ENCODE measurements at places on chromosomes 3 and 15.

GRCh38 chr15:64311566-64311965 is 44.4 kb downstream of the CSNK1G1 start:
- DNase-seq = no peak

DNA sequence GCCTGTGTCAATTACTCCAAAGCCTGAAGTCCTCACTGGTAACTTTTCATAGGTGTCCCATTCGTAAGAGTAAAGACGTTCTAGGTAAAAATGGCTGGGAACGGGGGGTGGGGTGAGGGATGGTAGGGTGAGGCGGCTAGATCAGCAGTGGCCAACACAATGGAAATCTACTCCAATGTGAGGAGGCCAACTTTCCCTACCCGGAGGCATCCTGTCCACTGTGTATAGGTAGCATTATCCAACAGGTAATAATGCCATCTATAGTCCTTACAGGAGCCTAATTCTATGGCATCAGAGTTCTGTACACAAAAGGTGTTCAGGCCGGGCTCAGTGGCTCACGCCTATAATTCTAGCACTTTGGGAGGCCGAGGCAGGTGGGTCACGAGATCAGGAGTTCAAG is 29.1 kb downstream of the HDC start:
- no peak for DNase-seq

GRCh38 chr3:150302246-150302645 is 105.9 kb upstream of the TSC22D2 start:
- no peak for DNase-seq

DNA sequence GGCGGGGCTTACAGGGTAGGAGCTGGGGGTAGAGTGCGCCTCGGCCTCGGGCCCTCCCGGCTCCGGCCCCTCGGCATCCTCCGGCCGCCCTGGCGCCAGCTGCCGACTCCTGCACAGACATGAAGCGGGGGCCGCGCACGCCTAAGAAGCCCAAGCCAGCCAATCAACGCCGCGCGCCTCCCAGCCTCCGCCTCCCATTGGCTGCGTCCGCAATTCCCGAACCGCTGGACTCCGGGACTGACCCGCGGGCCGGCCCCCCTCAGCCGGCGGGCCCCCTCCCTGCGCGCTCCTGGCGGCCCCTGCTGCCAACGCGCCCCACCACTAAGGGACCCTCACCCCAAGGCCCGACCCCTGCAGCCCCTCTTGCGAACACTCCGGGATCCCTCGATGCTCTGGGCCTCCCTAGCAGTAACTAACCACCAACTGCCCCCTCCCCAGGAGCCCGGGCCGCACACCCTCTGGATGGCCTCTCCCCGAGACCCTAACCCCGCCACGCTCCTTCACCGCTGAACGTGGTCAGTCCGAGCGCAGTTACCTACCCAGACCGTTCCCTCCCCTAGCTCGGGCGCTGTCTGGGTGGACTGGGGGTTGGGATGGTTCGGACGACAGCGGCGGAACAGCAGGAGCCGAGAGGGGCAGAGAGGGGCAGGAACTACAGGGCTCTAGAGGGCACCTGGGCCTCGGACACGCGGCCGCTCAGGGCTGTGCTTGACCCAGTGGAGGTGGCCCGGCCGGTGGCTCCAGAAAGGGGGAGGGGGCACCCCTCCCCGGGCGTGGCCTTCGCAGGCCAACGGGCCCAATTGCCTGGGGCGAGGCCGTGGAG is 5.0 kb downstream of the GATA2 start:
- DNase-seq = peak; percentile 95

DNA sequence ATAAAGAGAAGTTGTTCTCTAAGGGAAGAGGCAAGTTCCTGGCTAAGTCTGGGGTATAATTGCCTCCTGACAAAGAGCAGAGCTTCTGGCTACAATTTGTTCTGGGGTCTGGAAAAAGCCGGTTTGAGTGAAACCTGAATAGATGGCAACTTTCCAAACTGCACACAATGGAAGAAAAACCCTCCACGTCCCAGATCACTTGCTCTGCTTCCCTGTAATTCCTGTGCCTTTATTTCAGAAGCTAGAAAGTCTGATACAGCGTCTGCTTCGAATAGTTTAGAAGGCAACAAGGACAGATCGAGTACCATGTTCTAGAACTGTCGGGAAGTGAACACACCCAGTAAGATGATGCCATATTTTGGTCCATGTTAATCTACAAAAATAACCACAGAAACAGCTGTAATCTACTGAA is 1.6 kb upstream of the WDR82 start:
- DNase-seq = no peak

GRCh38 chr3:40623567-40623966 is 98.8 kb downstream of the ZNF621 start:
- no peak for DNase-seq

DNA sequence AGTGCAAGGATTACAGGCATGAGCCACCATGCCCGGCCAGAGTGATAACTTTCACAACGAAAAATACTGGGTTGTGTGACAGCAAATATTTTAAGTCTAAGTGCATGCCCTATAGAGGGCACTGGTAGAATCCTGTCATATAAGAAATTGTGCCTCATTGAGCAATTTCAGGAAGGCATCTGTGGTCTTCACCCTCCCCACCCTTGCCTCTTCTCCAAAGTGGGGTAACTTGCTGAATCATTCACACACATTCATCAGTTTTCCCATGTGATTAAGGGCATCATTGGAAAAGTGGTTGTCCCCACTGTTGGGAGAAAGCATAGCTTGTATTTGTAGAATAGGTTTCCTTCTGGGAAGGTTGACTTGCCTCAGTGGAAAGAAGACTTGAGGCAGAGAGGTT is 9.2 kb downstream of the MITF start:
- no peak for DNase-seq

- peak; percentile 74 for DNase-seq
These were observed 581 bp downstream of the IP6K1 start for GRCh38 chr3:49785565-49786356.

DNA sequence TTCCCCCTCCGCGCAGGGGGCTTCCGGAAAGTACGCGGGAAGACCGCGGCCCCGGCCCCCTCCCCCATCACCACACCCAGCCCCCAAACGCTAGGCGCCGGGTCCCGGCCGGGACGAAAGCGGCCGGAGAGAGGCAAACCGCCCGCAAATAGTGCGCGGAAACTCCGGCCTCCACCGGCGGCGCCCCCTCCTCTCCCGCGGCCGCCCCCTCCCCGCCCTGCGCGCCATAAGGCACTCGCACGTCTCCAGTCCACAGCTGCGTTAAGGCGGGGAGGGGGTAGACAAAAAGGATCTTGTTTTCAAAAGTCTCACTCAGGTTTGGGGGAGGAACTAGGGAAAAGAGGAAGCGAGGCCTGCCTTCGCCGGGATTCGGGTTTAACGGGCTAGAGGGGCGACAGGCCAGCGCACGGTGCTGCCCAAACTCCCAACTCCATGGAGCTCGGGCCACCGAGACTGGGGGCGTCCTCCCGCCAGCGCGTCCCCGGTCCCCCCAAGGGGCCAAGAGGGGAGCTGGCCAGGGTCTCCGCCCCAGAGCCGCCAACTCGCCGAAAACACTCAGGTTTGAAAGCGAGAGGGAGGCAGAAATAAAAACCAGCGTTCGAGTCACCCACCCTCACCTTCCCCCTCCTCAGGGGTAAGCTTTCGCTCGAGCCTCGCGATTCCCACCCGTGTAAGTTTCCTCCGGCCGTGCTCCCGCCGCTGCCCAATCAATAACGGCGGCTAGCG is 1.8 kb downstream of the ANP32A start:
- DNase-seq = peak; percentile 83

DNA sequence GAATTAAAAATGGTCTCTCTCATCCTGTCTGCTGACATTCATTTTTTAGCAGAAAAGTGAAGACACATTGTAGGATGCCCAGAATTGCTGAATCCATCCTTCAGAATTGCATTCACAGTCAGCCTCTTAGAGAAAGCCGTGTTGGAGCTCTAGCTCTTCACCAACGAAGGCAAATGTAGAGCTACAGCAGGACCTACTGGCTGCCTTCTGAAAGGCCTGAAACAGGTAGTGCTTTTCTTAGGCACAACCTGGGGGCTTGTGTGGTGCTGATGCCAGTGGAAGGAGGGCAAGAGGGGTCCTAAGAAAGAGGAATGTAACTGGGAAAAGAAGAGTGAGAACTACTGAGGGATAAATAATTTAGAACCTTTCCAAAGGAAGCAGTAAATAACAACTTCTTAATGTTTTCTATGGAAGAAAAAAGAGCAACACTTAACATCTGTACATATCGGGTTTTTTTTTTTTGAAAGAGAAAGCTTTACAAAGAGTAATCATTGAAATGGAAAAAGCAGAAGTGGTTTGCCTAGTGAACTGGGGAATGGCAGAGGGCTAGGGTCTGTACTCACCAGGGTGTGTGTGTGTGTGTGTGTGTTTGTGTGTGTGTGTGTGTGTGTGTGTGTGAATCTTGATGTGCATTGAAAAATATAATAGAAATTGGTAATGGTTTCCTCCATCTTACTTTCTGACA is 297.8 kb downstream of the SATB1 start:
- DNase-seq = no peak

- no peak for DNase-seq
These were observed 139.0 kb downstream of the CHDH start for GRCh38 chr3:53707222-53707621.

GRCh38 chr3:23153436-23153835 is 49.7 kb upstream of the UBE2E2 start:
- DNase-seq = no peak

DNA sequence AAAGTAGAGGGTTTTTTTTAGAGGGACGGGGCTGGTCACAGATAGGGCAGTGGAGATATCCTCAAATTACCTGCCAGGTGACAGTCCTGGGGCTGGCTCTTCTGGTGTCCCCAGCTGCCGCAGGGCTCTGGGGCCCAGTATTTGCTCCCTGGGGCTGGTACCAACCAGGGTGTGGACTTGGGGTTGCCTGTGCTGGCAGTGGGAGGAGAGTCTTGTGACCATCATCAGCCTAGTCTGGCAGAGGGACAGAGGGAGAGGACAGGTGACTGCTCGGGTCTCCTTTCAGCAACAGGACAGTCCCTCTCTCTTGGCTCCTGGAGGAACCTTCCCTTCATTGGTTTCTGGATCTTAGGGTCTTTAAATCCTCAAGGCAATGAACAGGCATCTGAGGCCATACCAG is 7.9 kb upstream of the RPP14 start:
- no peak for DNase-seq

DNA sequence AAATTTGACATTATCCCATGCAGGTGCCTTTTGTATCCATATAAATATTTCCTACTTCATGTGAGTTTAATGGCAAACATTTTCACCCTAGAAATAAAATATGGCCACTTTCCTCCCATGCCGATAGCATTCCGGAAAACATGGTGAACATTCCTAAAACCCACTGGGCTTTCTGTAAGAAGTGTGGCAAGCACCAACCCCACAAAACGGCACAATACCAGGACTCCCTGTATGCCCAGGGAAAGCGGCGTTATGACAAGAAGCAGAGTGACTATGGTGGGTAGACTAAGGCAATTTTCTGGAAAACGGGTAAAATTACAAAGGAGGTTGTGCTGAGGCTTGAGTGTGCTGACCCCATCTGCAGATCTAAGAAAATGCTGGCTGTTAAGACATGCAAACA is 7.6 kb downstream of the ANXA2 start:
- no peak for DNase-seq

DNA sequence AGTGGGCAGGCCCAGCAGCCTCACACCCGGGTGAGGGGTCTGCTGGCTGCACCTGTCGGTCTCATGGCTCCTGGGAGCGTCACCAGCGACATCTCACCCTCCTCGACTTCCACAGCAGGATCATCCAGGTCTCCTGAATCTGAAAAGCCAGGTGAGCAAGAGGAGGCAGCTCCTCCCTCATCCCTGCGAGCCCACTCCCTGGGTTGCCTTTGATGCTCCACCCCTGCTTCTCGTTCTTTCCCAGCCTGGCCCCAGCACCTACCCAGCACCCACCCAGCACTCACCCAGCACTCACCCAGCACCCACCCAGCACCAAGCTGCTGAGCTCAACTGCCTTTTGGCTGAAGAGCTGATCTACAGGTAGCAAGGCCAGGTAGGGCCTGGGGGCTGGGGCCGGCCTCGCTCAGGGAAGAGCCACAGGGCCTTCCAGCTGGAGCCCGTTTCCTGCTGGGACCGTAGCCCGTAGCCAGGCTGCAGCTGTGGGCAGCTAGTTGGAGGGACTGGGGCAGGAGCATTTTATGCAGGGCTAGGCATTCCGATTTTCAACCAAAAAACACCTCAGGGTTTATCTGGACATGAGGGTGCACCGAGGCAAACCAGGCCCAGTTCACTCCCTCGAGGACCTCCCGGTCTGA is at the start of gene H1-8:
Gene H1-8, plus strand, starts transcription at position 20 of the 635 bp plus-strand sequence. Its CDS starts 44 bp downstream, at position 64.
- peak; percentile 48 for DNase-seq

DNA sequence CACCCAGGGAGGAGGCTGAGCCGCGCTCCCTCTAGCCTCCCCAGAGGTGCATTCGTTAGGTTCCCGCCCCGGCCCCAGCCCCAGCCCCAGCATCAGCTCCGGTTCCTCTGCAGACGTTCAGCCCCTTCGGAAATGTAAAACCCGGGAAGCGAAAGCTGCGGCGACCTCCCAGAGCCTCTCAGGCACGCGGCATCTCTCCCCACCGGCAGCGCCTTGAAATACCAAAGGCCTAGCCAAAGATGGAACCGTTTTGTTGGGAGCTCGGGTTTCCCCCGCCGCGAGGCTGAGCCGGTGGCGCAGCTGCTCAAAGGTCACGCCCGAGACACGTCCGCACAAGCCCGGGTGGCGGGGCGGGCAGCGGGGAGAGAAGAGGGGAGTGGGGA is 77.8 kb upstream of the HES1 start:
- DNase-seq = peak; percentile 83

GRCh38 chr3:168517249-168518071 is 421.7 kb upstream of the GOLIM4 start:
- DNase-seq = no peak

DNA sequence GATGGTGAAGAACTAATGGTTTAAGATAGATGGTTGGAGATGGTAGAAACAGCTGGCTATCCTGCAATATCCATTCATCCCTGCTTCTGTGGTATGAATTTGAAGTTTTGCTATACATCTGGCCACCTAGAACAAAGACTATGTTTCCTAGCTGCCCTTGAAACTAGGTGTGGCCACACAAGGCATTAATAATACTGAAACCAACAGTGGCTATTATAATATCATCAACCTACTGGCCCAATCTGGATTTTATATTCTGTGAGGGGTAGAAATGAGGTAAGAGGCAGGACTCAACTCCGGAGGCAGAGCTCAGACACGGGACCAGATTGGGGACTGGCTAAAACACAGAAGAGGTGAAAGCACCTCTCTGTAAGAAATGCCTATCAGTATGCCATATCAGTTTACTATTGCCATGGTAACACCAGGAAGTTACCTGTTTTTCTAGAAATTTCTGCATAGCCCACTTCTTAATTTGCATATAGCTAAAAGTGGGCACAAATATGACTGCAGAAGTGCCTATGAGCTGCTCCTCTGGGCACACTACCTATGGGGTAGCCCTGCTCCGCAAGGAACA is 8.4 kb downstream of the IFT80 start:
- DNase-seq = no peak

DNA sequence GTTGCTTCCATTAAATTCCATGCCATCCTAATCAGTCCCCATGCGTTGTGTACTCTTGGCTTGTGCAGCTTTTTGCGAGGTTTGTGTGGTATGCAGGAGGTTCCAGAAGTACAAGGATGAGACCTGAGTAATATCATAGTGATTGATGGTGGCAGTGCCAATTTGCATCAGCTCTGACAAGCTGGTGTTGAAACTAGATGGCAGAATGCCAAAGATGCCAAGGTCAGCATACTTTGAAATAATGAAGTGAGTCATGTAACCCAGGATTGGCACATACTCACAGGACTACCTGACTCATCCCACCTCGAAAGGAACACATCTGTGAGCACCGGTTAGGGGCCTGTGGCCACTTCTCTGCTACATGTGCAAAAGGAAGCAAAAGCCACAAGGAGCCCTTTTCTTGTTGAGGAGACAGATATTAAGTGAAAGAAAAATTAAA is 14.3 kb downstream of the KAT2B start:
- peak; percentile 31 for DNase-seq

Data from right cardiac atrium (tissue), 5 donors.